Lung microvascular endothelial cell (primary cell): ENCODE measurements at places on chromosomes 7 and 10.

DNA sequence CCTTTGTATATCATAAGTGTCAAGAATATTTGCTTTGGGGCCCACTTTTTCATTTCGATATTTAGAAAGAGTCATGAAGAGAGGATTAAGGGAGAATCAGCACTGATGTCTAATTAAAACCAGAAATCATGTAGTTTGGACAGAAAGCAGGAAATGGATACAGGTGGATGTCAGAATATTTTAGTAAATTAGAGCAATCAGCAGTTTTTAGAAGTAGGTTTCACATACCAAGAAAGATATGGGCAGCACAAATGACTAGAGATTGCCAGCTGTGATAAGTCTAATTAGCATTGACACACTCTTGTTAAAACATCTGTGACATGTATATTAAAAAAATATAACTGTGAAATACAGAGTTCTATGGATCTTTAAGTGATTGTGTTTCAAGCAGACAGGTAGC, 180.8 kb upstream of the POM121L12 start:
- no peak for DNase-seq

DNA sequence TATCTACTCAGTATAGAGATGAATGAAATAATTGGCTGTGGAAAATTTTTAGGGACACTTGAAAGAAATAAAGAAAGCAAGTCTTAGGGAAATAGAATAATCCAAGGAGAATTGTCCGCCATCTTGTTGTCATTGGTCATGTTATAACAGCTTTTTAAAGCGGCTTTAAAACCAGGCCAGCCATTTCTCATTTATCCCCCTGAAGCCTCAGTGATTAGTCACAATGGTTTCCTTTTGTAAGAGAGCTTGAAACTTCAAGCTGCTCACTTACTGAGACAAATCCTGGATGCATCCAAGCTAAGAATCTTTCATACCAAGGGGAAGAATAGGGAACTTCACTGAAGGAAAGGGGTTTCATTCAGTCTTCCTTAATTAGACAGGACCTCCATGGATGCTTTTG, 67.9 kb downstream of the SGCE start:
- peak; percentile 2 for DNase-seq

DNA sequence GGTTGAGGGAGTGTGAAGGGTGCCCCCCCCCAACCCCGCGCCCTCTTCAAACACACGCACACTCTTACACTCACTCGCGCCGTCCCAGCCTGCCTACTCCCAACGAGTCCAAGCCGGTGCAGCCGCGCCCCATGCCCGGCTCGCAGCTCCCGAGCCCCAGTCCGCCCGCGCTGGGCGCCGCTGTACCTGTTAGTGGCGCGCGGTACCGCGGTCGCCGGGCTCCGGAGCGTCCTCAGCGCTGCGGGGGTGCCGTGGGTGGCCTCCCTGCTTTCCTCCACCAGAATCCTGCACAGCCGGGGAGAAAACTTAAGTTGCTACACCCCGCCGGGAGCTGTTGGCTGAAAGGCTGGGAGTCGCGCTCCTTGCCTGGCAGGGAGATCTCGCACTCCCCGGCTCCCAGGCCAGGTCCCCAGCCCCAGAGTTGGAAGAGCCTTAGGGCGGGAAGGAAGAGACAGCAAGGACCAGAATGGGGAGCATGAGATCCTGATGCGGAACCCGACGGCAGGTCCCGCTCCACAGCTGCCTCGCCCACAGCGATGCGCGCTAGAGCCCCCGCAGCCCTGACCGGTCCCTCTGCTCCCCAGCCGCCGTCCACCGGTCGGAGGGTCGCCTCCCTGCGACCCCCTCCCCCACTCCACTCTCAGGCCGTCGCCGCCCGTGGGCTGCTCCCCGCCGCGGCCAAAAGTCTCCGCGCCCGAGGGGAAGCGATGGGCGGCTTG, 863 bp downstream of the ST8SIA6 start:
- peak; percentile 48 for DNase-seq

DNA sequence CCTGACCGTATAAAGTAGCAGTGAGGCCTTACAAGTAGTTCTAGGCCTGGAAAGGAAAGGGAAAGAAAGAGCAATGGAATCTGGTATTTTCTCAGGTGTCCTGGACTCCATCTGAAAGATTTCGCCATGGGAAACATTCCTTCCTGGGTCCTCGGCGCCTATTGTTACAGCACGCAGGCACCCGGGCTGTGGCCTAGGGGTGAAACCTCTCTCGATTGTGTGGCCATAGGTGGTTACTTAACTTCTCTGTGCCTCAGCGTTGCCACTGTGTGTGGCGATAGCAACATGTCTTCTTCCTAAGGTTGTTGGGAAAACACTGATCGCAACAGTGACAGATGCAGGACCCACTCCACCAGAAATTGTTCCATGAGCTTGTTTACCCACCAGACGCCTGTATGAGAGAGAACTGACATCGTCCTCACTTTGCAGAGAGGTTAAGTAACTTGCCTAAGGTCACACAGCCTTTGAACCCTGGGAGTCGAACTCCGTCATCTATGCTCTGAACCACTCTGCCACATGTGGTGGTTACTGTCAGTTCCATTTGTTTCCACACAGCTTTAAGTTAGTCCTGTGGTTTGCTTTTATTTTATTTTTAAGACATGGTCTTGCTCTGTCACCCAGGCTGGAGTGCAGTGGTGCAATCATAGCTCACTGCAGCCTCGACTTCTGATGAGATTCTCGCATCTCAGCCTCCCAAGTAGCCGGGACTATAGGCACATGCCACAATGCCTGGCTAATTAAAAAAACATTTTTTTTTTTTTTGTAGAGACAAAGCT, 73.4 kb downstream of the LHPP start:
- DNase-seq: no peak

- no peak for DNase-seq
Measured at GRCh38 chr7:142319970-142320369, 62.1 kb upstream of the PRSS58 start.

- no peak for DNase-seq
Measured at GRCh38 chr10:62043421-62044021, 142.0 kb downstream of the ARID5B start.

DNA sequence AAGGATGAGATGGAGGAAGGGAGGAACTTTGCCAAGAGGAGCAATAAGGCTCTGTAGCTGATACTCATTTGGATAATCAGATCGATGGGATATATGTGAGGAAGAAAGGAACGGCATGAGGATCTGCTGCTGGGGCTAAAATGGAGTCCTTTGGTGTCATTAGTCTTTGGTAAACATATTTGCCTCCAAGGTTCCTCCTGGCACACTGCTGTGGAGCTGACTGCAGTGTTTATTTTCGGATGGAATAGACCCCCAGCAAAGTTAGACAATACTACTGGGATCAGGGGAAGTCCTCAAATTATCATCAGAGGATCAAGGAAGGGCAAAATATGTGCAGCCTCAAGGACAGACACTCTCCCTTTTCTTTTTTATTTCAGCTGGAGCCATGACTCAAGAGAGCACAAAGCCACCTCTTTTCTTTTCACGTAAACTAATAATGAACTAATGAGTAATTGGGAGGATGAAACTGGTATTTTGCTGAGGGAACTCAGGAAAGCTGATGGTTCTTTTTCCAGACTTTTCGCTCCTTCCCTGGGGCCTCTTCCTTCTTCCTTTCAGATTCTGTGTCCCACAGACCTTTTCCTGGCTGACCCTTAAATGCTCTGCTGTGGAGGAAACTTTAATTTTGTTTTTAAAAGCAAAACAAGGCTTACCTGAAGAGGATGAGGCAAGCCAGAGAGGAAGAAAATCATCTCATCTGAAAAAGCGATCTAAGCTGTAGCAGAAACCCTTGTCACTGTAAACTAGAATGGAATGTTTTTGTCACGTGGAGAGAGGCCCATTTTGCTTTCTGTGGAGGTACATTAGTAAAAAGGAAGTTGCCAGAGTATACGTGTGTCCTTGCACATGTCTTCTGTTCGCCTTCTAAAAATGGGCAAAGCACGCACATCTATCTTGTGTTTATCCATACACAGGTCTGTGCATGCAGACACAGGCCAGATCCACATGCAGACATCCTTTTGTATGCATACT, 33.3 kb downstream of the LRMDA start:
- no peak for DNase-seq

DNA sequence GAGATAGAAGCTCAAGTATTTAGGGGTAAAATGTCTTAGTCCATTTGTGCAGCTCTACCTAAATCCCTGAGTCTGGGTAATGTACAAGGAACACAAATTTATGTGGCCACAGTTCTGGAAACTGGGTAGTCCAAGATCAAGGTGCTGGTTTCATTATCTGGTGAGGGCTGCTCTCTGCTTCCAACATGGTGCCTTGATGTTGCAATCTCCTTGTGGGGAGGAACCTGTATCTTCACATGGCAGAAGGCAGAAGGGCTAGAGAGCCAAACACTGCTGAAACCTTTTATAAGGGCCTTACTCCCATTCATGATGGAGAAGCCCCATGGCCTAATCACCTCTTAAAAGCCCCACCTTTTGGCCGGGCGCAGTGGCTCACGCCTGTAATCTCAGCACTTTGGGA, 8.7 kb upstream of the BAZ1B start:
- no peak for DNase-seq

GRCh38 chr10:64430690-64431323, 909.6 kb downstream of the REEP3 start:
- DNase-seq: no peak

DNA sequence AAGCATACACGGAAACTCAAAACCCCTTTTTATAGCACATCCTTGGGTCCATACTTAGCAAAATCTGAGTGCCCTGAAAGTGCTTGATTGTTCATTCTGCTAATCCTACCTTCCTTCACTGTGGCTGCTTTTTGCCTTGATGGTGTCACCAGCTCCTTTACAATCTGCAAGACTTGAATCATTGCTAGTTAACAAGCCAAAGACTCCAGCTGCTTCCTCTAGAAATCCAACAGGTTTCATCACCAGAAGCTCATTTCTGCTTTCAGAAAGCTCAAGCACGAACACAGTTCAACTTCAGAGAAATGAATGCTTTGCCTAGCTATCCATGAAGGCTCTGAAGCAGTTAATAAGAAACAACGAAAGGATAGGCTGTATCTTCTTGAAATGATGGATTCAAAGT, 38.0 kb downstream of the USP6NL start:
- DNase-seq: peak; percentile 67

DNA sequence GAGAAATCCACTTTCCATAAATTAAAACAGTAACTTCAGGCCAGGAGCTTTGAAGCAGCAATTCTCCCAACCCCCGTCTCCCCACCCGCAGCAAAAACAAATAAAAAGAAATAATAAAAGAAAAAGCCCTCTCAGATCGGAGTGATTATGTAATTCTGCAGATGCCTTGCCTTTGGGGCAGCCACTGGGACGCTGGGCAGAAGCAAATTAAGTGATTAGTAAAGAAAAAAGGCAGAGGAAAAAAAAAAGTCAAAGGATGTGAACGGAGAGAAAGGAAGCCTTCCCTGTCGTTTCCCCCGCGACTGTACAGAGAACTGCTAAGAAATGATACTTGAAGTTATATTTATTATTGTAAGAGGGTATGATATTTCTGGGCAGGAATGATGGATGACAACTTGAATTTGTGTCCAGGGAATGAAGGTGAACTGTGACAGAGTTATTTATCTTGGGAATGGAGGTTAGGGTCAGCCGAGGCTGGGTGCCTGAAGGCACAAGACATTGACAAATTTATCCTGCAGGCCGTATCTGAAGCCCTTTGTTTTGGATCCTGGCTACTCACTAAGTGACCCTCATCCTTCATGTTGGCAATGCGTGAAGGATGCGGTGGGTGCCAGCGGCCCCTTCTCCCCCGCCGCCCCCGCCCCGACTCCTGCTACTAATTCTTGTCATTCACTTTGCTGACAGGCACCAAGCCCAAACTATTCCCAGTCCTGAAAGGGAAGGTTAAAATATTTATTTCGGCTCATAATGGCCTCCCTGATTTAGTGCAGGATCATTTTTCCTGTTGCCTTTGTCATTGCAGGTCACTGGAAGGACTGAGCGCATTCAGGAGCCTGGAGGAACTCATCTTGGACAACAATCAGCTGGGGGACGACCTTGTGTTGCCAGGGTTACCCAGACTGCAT, 604.0 kb downstream of the LRMDA start:
- no peak for DNase-seq

- no peak for DNase-seq
Measured at GRCh38 chr7:131607291-131608115, 51.1 kb upstream of the PODXL start.

GRCh38 chr10:132044803-132045202, 20.9 kb upstream of the JAKMIP3 start:
- DNase-seq: no peak

GRCh38 chr10:127013691-127014473, 108.7 kb downstream of the DOCK1 start:
- DNase-seq: no peak

GRCh38 chr7:67343572-67343971, 346.9 kb downstream of the TYW1 start:
- no peak for DNase-seq

- no peak for DNase-seq
Measured at GRCh38 chr10:78148961-78149612, 115.4 kb downstream of the RPS24 start.

DNA sequence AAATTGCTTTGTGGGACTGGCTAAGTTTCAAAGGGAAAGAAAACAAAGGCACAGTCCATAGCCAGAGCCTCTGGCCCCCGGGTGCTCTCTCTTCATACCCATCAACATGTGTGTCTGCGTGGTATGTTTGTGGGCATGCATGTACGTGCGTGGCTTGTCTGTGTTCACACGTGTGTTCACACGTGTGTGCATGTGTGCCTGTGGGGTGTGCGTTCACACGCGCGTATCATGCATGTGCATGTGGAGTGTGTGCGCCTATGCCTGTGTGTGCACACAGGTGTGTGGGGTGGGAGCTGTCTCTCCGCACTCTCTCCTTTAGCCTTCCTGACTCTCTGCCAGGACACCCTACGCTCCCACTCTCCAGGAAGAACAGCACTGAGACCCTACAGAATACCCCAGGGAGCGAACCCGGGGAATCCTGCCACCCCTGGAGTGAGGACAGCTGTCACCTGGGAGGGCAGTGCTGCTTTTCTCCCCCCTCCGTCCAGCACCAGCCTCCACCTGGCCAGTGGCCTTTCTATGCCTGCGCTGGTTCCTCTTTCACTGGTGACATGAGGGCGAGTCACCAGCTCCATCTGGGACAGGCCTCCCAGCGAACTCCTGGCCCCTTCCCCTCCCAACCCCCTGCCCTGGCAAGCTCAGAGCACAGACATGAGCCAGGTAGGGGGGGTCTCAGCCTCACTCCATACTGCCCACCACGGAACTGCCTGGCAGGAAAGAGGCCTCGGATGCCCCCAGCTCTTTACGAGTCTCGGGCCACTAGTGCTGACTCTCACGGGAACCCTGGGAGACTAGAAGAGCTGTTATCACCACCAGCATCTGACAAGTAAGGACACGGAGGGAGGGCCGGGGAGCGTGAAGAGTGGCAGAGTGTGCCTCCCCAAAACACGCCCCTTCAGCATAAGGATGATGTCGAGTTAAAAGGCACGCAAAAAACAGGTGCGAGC, 16.5 kb downstream of the WDR86 start:
- DNase-seq: no peak

DNA sequence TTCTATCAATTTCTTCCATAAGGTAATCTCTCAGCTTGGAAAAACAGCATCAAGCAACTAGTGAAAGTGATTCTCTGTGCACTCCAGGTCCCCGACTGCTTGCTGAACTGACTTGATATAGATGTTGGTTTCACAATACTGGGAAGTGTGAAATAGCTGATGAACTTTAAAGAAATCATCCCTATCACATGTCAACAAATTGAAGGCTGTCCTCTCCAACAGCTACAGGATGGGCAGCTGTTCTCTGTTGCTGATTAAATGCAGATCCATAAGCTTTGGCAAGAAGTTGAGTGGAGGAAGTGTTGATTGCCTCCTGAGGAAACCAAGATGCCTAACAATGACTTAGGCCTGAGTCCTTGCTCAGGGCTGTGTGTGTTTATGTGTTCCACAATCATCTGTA, 130.4 kb upstream of the GDF10 start:
- DNase-seq: no peak
